Activated CD4-positive, alpha-beta T cell treated with anti-CD3 and anti-CD28 coated beads, Interleukin-2, Interleukin-6, amounts not matched to agents 100 ng/mL and 50 ng/mL, durations not matched to agents 16 hours and 8 hours (primary cell): ENCODE measurements at places on chromosomes 2 and 18.
A peak's percentile ranks its signal among the peaks of the same experiment; 100 is the strongest.

DNA sequence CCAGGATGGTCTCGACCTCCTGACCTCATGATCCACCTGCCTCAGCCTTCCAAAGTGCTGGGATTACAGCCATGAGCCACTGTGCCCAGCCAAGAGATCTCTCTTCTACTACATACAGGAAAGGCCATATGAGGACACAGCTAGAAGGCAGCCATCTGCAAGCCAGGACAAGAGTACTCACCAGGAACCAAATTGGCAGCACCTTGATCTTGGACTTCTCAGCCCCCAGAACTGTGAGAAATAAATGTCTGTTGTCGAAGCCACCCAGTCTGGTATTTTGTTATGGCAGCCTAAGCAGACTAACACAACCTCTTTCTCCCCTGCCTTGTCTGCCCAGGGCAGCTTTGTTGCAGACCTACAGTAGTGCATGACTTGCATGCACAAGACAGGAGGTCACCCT is 211.3 kb upstream of the HAAO start:
- no peak for DNase-seq

DNA sequence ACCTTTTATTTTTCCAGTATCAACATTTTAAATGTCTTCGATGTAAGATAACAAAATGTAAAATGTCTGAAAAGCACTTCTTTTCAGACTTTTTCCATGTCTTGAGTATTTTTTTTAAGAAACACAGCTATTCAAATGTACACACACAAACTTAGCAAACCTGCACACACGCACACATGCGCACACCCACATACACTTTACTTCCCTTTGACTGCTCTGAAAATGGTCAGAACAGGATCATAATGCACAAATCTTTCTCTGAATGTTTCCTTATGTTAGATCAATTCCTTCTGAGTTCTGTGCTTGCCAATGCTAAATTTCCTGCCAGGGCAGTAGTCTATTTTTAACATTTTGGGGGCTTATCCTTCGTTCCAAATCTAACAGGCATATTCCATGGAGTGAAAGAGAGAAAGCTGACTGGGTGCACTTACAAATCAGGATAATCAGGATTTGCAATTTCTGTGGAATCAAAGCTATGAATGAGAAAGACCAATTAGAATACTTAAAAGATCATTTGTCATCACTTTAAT is 136.3 kb downstream of the ZEB2 start:
- no peak for DNase-seq

- DNase-seq: no peak
Measured at GRCh38 chr2:128354726-128355470, 36.2 kb upstream of the HS6ST1 start.

DNA sequence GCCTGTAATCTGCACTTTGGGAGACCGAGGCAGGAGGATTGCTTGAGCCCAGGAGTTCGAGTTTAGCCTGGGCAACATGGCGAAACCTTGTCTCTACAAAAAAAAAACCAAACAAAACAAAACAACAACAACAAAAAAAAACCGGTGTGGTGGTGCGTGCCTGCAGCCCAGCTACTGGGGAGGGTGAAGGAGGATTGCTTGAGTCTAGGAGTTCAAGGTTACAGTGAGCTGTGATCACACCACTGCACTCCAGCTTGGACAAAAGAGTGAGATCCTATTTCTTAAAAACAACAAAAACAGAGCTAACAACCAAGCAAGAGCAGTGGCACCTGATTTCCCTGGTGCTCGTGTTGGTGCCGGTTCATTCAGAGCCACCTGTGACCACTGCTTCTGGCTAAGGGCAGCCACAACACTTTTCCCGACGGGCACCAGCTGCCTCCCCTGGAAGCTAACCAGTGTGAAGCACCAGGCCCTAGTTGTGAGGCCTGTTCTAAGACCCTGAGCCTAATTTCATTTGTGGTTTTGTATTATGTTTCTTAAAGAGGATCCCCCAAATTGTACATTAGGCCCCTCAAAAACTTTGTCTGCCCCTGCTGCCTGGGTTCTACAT is 1.3 kb downstream of the AOX1 start:
- DNase-seq: no peak

DNA sequence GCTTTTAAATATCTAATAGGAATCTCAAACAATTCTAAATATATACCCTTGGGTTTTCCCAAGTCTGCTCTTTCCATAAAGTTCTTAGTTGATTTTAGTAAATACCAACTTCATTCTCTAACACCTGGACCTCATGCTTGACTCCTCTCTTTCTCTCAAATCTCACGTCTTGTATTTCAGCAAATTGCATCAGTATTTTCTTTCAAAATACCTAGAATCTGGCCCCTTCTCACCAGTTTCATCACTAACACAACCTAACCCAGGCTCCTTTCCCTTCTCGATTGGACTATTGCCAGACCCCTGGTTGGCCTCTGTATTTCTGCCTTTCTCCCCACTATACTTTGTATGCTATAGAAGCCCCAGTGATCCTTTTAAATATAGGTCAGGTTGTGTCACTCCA is 23.0 kb upstream of the FAM171B start:
- DNase-seq: no peak

- no peak for DNase-seq
Measured at GRCh38 chr2:160968183-160968582, 192.0 kb upstream of the TANK start.

DNA sequence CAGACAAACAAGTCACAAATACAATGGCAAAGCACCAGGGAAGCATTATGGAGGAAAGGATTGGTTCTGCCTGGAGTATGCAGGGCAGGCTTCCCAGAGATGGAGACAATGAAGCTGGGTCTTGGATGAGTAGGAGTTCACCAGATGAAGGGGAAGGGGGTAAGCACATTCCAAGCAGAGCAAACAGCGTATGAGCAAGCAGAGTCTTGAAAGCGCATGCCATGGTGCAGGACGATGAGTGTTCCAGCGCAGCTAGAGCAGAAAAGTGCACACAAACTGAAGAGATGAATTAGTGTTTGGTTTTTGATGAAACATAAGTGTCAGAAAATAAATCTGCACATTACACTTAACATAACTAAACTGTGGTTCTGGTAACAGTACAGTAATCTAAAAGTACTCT is 21.6 kb downstream of the MBD2 start:
- DNase-seq: no peak

- no peak for DNase-seq
Measured at GRCh38 chr2:172467382-172467781, 40.0 kb downstream of the ITGA6 start.

DNA sequence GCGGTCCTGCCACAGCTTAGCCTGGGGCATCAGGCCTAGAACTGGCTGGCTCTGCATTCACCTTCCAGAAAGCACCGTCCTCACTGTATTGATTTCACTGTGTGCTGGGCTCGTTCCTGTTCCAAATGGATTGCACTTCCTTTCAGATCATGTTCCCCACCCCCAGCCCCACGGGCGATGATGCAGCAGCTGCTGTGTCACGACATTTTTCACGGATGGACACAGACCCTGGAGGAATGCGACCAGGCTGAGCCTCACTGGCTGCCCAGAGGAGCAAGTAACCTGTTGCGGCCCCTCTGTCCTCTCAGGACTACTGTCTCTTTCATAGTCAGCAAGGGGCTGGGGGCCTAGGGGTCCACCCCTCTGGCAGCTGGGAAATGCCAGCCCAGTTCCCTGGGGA is 50.3 kb downstream of the CAPN13 start:
- DNase-seq: no peak

DNA sequence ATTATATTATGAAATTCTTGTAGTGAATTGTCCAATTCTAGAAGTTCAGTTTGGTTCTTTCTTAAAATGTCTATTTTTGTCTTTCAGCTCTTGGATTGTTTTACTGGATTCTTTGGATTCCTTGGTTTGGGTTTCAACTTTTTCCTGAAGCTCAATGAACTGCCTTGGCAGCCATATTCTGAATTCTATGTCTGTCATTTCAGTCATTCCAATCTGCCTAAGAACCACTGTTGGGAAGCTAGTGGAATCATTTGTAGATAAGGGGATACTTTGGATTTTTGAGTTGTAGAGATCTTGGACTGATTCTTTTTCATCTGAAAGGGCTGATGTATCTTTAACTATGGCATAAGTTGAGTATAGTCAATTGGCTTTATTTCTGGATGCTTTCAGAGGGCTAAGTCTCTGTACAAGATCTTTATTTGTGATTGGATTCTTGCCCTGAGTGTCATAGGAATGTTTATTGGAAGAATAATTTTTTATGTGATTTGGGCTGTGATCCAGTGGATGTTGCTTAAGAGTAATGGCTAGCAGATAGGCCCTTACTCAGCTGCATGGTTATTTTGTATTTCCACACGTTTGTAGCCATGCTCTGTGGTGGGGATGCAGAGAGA is 42.3 kb downstream of the SERPINB7 start:
- DNase-seq: no peak

DNA sequence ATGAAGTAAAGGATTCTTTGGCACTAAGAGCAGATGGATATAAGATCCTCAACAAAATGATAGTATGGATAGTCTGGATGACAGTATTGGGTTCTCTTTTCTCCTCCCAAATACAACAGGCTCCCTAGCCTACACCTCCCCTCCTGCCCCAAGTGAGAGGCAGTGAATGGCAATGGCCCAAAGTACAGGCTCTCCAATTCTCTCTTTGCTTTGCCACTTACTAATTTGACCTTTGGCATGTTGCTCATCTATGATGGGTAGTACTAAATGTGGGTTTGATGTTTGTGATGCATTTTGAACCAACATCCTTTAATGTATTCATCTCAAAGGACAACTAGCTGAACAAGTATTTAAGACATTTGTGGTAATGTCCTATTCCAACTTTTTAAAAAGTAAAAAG is 65.9 kb downstream of the EIF5B start:
- DNase-seq: no peak

- DNase-seq: no peak
Measured at GRCh38 chr2:101430156-101430555, 42.9 kb upstream of the CREG2 start.

DNA sequence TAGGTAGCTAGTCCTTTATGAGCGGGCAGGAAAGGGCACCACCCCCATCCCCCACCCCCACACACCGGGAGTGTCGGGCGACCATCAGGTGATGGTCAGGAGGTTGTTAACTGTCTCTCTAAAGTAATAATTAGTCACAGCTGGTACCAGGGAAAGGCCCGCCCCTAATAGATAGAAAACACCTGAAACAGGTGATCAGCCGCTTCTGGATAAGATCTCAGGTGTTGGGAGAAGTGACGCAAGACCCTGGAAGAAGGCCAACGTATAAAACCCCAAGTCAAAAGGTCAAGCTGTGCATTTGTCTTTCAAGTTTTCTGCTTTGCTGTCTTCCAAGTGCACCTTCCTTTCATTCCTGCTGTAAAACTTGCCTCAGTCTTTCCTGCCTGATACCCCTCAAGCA is 59.6 kb upstream of the LINC00305 start:
- no peak for DNase-seq

- DNase-seq: no peak
Measured at GRCh38 chr2:62669180-62669579, 36.3 kb upstream of the EHBP1 start.

GRCh38 chr2:60806988-60807681 is 51.1 kb downstream of the PAPOLG start:
- DNase-seq: peak; percentile 44

DNA sequence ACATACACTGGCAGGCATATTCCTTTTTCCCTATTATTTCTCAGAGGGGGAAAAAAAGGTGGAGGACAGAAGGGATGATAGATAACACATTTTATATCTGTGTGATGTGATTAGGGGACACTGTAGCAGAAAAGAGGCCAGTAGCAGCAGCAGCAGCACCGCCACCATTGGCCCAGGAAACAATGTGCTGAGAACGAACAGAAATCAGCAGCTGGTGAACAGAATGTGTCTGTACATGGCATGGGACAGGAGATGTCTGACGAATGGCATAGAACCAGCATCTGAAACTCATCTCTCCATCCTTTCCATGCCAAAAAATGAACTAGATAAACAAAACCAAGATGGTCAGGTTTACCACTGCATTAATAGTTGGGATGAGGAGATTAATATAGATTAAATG is 936.1 kb upstream of the ACVR2A start:
- DNase-seq: no peak

DNA sequence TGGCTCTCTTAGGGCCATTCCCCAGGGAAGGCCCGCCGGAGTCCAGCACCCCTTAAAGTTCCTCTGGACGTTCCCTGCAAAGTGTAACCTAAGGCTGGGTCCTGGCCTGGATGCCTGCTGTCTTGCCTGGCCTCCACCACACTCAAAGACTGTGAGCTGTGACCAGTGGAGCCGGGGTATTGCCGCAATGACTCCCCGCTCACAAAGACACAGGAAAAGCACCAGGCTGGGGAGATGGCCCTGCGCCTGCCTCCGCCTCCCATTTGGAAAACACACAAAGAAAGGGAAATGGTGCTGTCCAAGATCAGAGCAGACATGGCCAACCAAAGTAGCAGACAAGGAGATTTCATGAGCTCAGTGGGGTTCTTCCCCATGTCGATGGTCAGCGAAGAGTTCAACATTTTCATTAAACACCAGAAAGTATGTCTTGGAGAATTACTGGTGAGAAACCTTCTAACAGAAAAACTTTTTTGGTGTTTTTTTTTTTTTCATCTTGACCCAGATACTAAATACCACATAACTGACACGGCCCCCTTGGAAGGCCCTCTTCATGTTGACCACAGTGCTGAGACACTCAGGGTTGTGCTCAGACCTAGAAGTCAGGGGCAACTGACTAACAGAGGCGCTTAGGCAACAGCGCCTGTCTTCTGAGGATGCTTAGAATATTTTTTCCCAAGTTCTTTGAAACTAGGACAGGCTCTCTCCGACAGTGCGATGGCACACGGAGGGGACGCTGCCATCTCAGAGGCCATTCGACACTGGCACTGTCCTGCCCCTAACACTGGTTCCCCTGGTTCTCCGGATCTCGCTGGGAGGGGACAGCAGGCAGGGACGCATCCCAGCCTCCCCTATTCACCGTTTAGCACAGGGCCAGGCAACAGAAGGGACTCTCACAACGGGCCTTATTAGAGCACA is 226.4 kb upstream of the ID2 start:
- DNase-seq: no peak

DNA sequence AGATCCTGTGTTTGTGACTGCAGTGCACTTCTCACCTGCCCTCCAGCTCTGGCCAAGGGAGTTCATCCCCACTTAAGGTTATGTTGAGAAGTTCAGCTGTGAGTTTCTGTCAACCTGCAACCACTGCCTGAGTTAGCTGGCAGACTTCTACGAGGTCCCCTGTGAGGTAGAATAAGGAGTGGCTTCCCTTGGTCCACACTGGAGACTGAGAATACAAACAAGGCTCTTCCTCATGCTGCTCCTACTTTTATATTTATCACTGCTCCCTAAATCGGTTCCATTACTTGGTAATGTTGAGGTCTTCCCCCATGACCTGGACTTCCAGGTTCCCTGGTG is 353.2 kb upstream of the CWC22 start:
- no peak for DNase-seq

DNA sequence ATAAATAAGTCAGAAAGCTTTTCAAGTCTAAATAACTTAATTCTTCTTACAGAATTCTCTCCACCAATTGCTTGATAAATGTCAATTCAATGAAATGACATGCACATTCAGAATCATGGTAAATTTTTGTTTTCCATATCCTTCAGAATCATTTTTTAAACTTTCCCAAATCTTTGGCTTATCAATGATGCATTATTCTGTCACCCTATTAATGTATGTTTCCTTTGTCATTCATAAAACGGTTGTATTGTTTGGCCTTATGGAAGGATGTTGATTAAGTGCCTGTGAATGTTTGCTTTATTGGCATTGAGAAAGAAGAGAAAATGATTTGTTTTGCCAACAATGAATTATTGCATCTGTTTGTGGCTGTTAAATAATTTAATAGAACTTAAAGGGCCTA is 260.9 kb downstream of the PLCL1 start:
- no peak for DNase-seq
